ENCODE measurements at places on chromosomes 2 and 18.

GRCh38 chr2:45583977-45584376 is 27.1 kb downstream of the SRBD1 start:
- no peak for DNase-seq

- no peak for DNase-seq
Observed at GRCh38 chr2:86466306-86466705, 25.1 kb downstream of the KDM3A start.

- no peak for DNase-seq
Observed at GRCh38 chr2:65868177-65868576, 435.8 kb upstream of the SPRED2 start.

DNA sequence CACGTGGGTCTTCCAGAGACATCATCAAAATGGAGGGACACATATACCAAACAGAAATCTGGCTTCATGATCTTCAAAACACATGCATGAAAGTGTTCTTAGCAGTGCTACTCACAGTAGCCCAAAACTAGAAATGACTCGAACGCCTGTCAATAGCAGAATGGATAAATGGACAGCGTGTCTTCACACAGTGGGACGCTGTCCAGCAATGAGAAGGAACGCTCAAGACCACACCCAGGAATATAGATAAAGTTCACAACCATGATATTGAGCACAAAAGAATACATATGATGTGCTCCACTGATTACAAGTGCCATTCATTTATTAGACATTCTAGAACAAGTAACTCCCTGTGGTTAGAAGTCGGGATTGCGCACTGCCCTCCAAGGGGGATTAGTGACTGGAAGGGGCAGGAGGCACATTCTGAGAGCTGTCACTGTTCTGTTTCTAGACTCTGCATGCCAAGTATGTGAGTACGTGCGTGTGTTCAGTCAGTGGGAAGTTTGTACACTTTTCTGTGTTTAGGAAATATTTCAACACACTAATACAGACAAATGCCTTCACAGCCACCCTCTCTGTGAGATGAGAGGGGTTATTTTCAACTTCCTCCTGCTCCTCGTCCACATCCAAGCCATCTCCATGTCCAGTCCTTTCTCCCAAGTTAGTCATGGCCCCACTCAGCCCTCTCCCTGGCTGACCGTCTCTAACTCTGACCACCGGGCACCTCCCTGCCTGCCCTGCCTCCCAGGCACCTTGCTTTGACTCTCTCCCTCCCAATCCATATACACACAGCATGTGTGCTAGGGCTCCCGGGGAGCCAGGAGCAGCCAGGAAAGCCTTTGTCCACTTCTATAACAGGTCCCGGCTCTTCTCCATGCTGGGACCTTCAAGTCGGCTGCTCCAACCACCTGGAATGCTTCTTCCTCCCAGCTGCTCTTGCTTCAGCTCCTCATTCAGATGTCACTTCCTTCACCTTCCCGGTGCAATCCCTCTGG is 26.9 kb upstream of the TNS1 start:
- DNase-seq = no peak

DNA sequence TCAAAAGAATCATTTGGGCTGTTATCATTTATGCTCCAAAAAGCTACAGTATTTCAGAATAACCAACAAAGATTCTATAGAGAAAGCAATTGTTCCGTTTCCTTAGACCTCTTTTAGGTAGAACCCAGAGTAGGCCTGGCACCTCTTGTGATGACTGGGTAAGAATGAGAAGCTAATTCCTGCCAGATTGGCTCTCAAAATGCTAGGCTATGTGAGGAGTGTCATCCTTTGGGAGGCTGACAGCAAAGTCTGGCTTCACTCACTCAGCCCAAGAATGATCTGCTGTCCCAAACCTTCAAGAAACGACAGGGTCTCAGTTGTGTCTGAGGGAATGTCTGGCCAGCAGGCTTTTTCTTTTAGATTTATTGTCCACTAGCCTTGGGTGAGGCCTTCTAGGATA is 4.5 kb downstream of the CERS6 start:
- DNase-seq = no peak

GRCh38 chr2:125516496-125517109 is 1139.4 kb upstream of the GYPC start:
- no peak for DNase-seq

DNA sequence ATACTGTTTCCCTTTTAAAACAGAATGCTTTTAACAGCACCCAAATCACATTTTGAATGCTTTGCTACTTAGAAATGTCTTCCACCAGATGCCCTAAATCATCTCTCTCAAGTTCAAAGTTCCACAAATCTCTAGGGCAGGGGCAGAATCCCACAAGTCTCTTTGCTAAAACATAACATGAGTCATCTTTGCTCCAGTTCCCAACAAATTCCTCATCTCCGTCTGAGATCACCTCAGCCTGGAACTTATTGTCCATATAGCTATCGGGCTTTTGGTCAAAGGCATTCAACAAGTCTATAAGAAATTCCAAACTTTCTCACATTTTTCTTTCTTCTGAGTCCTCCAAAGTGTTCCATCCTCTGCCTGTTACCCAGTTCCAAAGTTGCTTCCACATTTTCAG is 1374.5 kb upstream of the NXPH2 start:
- DNase-seq = no peak

DNA sequence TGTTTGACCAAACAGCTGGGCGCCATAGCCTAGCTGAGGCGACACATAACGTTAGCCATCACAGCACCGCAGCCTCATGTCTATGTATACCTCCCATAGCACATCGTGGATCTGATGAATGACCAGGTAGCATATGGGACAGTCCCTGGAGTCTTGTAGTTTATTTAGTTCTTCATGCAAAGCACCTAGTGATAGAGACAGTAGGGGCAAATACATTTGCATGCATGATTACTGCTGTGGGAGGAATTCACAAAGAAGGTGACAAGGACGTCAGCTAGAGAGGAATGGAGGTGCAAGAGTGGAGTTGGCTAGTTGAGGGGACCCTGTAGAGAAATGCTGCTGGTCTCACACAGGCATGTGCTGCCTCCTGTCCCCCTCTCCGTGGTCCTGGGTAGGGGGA is 478.9 kb upstream of the HS6ST1 start:
- DNase-seq = no peak

DNA sequence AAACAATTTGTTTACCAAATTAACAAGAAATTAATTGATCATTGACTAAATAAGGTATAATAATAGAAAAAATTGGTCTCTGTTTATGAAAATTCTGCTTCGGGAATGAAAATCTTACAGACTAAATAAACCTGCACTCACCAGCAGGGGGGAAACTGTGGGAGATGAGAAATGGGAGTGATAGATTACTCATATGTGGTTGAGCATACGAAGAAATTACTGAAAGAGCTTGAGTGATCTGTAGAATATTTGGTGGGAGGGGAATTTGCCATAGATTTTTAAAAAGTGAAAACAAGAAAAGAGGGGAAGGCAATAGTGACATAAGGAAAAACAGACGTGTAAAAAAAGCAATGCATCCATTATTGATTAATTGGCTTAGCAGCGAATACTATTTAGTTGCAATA is 2.2 kb downstream of the HMSD start:
- no peak for DNase-seq

- no peak for DNase-seq
Observed at GRCh38 chr18:23397907-23398306, 55.2 kb upstream of the RIOK3 start.

GRCh38 chr2:68909793-68910674 is 38.8 kb upstream of the BMP10 start:
- peak; percentile 63 for DNase-seq

DNA sequence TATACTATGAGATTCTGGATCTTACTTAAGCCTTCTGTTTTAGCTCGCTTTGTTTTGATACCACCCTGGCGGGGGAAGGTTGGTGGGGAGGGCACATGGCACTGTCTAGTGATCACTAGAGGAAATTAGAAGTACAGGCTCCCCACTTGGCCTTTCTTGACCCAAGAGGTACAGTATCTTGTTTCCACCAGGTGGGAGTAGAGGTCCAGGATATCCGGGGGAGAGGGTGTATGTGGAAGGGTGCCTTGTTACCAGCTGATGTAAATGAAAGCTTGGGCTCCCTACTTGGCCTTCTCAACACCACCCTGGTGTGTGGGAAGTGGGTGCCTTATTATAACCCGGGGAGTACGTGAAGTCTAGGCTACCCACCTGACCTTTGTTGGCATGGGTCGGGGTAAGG is 7.5 kb downstream of the GALNT1 start:
- no peak for DNase-seq

- DNase-seq = no peak
Observed at GRCh38 chr2:200079356-200079755, 124.0 kb downstream of the MAIP1 start.

DNA sequence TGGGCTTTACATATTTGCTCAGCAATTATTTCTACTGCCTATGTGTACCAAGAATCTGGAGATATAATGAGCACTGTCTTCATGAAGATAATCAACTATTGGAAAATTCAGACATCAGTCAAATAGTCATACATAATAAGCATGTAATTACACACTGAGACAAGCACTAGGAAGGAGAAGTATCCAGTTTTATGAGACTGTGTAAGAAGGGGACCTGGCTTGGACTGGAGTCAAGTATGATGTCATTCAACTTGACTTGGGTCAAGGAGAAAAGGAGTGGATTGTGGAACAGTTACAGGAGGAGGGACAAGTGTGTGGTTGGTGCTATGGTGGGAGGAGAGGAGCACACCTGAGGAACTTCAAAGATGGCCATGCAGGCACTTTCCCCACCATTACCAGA is 419.8 kb upstream of the TRIB2 start:
- peak; percentile 38 for DNase-seq

- no peak for DNase-seq
Observed at GRCh38 chr2:54630858-54631497, 92.5 kb upstream of the EML6 start.

- DNase-seq = no peak
Observed at GRCh38 chr18:77063260-77063659, 69.3 kb downstream of the MBP start.

- no peak for DNase-seq
Observed at GRCh38 chr2:70201225-70201768, 10.5 kb upstream of the C2orf42 start.

- DNase-seq = no peak
Observed at GRCh38 chr2:53668624-53669026, 99.0 kb upstream of the CHAC2 start.

- DNase-seq = no peak
Observed at GRCh38 chr2:240142859-240143258, 2.4 kb upstream of the OTOS start.

GRCh38 chr18:55072698-55073097 is 113.4 kb upstream of the CCDC68 start:
- DNase-seq = no peak

DNA sequence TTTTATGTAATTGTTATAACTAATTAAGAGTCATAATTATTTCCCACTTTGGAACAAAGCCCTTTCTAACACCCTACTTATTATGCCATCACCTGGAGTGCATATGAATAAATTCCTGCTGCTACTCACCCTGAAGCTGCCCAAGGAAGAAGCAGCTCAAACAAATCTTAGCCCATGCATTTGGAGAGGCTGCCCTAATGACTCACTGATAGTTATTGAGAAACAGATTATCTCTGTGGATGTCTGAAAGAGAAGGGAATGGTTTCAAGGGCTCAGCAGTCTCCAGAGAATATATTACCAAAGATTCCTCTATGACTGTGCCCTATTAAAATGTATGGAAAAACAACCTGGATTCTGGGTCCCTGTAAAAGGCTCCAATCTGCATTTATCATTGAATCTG is 81.0 kb downstream of the GPR39 start:
- no peak for DNase-seq

DNA sequence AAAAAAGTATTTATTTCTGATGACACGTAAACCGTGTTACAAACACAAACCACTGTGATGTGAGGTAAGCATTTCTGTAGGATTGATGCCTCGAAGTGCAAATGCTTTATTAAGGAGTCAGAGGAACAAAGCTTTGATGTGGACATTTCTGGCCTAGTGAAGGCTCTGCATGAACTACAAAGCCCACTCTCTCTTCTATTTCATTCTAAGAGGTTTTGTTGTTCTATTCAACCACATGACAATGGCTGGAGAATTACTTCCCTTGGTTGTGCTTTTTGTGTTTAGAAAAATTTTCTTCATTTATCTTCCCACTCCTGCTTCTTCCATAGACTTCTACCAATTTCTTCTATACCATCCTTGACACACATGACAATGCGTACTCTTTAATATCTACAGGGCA is 125.7 kb upstream of the CCDC195 start:
- DNase-seq = no peak

DNA sequence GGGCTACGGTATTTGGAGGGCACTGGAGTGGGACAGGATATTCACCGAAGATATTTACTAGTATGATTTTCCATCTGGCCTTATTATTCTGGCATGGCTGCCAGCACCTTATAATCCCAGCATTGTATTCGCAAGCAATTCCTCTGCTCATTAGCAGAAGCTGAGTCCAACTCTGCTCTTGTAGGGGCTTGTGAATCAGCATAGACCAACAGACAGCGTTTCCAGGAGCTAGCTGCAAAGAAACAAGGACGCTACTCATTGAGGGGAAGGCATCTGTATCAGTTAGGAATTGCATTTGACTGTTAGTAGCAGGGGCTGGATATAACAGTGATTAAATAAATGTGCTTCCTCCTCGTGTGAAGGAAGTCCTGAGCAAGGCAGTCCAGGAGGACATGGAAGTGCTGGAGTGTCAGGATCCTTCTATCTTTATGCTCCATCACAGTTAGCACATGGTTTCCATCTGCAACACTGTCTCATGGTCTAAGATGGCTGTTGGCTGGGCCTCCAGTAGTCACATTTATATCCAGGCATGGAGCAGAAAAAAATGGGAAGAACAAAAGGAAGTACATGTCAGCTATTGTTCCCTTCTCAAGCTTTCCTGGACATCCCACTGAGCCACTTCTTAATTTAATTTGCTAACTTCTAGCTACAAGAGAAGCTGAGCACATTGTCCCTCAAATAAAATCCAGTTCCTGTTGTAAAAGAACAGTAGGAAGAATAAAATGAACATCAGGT is 214.1 kb downstream of the C1D start:
- DNase-seq = no peak

DNA sequence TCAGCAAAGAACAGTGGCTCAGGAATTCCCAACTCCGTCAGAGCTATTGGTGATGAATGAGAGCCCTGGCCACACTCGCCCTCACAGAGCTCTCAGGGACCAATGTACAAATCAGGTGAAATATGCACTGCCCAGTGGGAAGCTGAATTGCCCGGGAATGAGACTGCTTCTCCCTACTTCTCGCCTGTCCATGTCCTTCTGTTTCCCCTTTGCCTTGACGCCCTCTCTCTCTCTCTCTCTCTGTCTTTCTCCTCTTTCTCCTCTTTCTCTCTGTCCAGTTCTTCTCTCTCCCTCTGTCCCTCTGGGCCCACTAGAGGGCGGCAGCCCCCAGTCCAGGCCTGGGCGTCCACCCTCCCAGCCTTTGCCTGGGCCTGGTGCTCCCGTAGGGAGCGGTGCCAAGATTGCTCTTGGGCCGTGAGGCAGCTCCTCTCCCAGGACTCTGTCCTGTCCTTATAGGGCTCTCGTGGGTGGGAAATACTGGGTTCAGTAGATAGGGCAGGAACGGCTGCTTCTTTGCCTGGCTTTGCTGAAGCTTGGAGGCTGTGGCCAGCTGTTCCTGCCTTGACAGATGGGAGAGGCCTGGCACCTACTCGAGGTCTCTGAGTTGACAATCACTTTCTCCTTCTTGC is 28.4 kb upstream of the PUM2 start:
- peak; percentile 11 for DNase-seq
